ENCODE measurements at places on chromosomes 7 and 10.

DNA sequence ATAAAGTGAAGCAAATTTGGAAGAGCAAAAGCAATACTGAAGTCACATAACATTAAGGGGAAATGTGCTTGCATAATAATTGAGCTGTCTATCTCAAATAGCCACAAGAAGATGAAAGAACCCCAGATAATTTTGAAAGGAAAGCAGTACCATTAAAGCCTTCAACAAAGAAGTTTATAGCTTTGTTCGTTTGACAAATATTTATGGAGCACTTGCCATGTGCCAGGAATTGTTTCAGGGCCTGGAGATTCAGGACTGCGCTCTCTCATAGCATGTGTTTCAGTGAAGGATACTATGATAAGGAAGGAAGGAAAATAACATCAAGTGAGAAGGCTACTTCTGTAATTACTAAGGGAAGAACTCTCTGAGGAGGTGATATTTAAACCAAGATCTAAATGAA, 212.3 kb upstream of the CSTF2T start:
- no peak for DNase-seq

DNA sequence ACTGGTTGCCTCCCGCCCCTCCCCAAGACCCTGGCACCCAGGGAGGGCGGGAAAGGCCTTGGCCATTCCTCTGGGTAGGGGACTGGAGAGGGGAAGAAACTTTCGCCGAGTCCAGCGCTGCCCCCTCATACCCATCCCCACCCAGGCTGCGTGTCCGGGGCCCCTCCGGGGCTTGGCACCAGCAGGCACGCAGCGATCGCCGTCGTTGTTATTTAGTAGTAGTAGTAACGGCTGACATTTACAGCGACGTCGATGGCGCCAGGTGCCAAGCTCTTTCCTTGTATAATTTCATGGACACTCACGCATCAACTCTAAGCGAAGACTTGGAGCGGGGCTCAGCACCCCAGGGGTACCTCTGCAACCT, 3.3 kb upstream of the PDGFA start:
- no peak for DNase-seq

DNA sequence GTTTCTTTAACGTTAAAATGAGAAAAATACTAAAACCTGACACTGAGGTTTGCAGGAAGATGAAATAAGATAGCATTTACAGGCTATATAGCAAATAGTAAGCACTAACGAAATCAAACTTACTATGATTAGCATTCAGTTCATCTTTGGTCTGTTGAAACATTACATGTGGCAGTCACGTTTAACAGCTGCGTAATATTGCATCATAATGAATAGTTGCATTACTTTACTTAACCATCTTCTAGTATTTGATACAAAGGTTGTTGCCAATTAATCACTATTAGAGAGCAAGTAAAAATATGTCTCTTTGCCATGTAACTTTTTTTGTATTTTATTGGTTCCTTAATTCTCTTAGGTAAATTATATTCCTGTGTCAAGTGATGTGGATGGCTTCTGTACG, 131.8 kb upstream of the GHITM start:
- DNase-seq: no peak

GRCh38 chr7:104772405-104773345, 241.3 kb upstream of the KMT2E start:
- DNase-seq: no peak

- DNase-seq: no peak
These were observed 46.7 kb downstream of the TNS3 start for GRCh38 chr7:47535035-47535703.

GRCh38 chr10:119443970-119444660, 98.4 kb downstream of the RGS10 start:
- DNase-seq: no peak

DNA sequence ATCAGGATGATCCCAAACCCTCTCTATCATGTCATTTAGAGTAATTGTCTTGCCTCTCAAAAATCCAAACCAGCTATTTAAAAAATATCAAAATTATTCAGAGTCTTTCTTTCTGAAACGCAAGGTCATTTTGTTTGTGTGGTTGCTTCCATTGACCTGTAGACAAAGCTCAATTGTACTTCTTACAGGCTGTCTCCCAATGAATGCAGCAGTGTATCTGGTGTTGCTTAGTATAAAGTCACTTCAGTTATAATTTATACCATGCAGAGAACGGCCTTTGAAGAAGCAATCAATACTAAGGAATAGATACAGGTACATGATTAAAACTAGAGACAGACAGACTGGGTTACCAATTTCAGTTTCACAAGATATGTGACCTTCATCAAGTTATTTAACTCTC, 80.9 kb downstream of the DOCK4 start:
- DNase-seq: no peak

GRCh38 chr7:44673771-44674170, 67.3 kb downstream of the OGDH start:
- no peak for DNase-seq

All from HFF-Myc (cell line).